Stimulated activated CD4-positive, alpha-beta T cell treated with anti-CD3 and anti-CD28 coated beads, TNF-alpha, amount 100 ng/mL, for 24 hours (primary cell): ENCODE measurements at places on chromosomes 2 and 18.

DNA sequence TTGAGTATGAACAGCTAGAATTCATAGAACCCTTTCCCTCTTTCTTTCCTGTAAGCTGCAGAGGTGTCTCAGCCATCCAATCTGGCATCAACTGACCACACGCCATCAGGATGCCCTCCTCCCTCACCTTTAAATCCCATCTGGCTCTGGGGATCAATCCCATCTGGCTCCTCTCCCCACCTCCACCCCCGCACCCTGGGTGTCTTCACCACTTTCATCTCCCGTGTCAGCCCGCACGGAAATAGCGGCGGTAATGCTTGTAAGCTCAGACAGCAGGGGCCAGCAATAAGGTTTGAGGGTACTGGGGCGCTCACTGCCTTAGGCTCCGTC lies 508 bp upstream of the TUBA4B start:
- DNase-seq = no peak

- no peak for DNase-seq
Measured at GRCh38 chr2:209942936-209943605, 59.4 kb upstream of the RPE start.

DNA sequence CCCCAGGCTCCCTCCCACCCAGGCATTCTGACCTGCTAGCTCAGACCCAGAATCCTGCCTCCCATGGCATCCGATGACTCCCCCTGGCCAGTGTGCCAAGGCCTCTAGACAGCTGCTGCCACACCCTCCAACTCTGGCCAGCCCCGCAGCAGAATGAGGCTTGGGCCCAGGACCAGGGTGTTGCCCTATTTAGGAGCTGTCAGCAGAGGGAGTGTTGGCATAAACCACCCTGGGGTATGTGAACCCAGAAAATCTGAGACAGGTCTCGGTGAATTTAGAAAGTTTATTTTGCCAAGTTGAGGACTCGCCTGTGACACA lies 134.3 kb downstream of the KLHL29 start:
- DNase-seq = no peak

- DNase-seq = no peak
Measured at GRCh38 chr18:32730620-32731091, 42.2 kb downstream of the KLHL14 start.

DNA sequence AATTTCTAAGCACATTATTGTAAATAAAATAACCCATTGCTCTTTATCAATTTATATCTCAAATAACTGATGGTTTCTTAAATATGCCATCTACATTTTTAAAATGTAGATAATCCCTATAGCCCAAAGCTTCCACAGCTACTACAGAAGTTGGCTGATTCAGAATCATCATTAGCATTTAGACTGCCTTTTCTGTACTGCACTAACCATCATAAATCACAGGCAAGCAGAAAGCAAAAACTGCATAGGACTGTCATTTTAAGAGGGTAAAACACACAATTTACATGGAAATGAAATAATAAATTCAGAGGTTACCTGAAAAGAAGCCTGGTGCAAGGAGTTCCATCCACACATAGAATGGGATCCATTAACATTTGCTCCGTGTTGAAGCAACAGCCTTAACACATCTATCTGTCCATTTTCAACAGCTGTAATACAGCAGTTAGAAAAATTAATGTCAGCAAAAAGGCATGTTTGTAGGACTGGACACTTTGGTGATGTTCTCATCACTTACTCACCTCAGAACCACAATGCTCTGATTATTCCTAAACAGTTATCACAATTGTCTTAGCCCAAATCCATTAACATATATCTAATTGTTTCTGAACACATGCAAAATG lies 38.4 kb upstream of the CHAC2 start:
- no peak for DNase-seq

- DNase-seq = no peak
Measured at GRCh38 chr2:200738590-200738989, 73.1 kb upstream of the BZW1 start.

DNA sequence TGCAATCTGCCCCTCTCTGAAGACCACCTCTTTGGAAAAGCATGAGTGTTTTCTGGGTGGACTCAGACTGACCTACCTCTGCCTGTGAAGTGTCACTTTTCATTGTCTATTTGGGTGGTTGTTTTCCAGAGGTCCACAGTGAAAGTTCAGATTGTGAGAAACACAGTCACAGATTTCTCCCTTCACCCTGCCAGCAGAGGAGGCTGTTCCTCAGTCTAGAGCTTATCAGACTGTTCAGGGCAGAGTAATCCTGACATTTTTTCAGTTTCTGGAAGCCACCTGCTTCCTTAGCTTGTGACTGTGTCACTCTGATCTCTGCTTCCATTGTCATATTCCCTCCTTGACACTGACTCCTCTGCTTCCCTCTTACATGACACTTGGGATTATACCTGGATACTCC lies 55.4 kb upstream of the RMP24 start:
- DNase-seq = no peak

- no peak for DNase-seq
Measured at GRCh38 chr18:47868744-47869143, 61.7 kb downstream of the SMAD2 start.

- no peak for DNase-seq
Measured at GRCh38 chr2:160353166-160353565, 140.4 kb downstream of the RBMS1 start.

DNA sequence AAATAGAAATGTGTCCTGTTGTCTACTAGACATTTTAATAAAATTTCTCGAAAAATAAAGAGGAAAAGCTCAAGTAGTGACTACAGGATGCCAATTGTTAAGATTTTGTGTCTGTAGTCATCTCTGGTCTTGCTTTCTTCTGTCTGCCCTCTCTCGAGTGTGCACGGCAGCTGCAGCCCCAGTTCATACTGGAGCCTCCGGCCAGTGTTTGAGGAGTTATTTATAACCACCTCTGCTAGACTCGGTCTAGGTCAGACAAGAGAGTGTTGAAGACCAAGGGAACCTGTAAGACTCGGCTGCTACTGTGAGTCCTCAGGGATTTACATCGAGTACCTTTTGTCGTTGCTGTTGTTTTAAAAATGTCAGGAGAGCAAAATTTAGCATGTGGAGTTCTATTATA lies 810.1 kb upstream of the POU3F3 start:
- DNase-seq = no peak

DNA sequence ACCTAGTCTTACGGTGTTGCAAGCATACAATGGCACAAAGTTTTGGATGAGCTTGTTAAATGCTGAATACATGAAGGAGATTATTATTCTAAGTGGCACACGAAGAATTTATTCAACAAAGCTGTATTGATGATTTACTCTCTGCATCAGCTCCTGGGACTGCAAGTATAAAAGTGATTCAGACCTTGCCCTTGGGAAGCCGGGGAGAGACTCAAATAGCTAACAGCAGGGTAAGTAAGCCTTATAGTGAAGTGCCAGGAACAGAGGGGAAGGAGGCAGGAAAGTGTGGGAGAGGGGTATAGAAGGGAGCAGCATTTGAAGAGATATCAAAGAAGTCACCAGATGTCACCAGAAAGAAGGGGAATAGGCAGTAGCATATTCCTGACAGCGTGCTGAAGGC lies 115.4 kb downstream of the MCFD2 start:
- no peak for DNase-seq

GRCh38 chr2:54546518-54546917 lies 90.4 kb downstream of the SPTBN1 start:
- DNase-seq = no peak

DNA sequence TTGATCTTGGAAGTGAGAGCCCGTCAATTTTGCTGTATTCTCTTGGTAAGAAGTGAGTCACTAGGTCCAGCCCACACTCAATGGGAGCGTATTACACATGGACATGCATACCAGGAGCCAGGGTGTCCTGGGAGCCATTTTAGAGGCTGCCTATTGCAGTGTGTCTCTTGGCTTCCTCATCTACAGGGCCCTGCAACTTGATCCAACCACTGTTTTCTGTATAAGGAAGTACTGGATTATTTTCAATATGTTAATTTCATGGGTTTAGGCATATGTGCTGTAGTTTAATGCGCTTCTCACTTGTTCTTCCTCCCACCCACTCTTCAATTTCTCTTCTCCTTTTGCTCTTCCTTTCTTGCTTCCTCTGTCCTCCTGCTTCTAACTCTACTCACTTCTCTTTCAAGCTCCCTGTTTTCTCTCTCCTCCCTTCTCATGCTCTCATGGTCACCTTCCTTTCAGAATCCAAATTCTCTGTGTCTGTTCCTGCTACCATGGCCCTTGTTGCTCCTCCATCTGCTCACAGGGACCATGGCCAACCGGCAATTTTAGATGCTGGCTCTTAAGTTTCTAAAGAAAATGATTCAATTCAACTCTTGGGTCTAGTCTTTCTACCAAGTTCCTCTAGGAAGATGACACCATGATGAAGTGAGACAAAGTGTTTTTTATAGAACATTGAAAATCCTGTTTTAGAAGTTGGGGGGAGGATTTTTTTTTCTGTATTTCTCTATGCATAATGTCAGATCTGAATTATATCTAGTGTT lies 152.0 kb upstream of the ZEB2 start:
- DNase-seq = no peak

- no peak for DNase-seq
Measured at GRCh38 chr2:239756790-239757760, 268.1 kb downstream of the NDUFA10 start.

- DNase-seq = no peak
Measured at GRCh38 chr2:16218625-16219024, 278.3 kb downstream of the MYCN start.

GRCh38 chr2:241966647-241967466 lies 97.3 kb downstream of the RTP5 start:
- DNase-seq = no peak

DNA sequence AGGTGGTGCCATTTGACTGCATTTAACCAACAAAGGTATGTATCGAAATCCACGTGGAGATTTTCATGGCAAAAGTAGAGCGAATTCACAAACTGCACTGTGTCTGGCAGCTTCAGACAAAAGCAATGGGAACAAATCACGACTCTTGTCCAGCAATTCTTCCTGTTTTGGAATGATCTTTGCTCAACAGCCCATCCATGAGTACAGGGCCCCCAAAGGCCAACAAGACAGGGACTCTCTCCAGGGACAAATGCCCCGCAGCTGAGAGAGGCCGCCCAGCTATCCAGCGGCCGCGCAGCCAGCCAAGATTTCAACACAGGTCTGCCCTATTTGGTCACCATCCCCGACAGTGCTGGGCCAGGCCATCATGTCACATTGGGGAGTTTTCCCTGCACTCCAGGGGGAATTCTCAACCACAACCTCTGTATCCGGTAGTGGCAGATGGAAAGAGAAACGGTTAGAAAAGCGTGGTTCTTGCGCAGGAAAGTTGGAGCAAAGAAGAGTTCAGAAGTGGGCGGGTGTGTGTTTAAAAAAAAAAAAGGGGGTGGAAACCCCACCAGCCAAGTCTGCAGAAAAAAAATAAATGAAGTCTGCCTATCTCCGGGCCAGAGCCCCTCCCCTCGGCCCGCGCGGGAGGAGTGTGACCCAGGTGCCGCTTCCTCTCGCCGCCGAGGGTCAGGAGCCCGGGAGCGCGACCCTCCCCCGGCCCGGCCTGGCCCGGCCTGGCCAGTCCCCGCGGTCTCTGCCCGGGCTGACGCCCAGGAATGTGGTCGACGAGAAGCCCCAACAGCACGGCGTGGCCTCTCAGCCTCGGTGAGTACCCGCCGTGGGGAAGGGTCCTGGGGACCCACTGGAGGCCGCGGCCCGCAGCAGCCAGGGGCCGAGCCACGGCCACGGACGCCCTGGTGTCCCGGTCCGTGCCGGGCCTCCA lies at the start of gene GYPC:
Gene GYPC (plus strand): TSS at position 659 of the 931 bp plus-strand sequence. CDS start 106 bp downstream, at position 765.
- no peak for DNase-seq

- no peak for DNase-seq
Measured at GRCh38 chr2:134276381-134277172, 22.7 kb downstream of the MGAT5 start.

DNA sequence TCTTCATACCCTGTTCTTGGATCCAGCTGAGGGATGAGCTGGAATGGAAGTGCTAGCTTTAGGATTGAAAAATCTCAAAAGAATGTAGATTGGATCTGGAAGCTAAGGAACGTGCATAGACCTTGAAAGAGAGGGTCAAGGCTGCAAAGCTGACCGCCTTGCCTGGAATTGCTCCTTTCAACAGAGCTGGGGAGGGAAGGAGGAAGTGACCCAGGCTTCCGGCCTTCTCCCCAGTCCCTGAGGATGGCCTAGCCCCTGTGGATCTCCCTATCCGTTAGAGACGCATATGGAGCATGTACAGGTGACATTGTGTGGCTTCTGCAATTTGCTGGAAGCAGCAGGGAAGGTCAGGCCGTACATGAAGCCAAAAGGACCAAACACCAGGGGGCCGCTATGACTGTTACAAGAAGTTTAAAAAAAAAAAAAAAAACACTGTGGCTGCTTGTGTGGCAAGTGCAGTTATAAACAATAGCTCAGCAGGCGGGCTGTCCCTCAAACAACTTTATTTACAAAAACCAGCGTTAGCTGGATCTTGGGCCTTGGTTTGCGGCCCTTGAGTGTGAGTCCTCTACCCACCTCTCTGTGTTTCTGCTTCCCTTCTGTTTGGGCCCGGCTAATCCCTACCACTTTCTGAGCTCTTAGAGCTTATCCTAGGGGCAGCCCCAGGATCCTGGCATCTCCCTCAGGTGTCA lies 227.6 kb downstream of the SEPTIN10 start:
- DNase-seq = no peak

GRCh38 chr2:160022162-160022561 lies 40.3 kb downstream of the PLA2R1 start:
- DNase-seq = no peak

DNA sequence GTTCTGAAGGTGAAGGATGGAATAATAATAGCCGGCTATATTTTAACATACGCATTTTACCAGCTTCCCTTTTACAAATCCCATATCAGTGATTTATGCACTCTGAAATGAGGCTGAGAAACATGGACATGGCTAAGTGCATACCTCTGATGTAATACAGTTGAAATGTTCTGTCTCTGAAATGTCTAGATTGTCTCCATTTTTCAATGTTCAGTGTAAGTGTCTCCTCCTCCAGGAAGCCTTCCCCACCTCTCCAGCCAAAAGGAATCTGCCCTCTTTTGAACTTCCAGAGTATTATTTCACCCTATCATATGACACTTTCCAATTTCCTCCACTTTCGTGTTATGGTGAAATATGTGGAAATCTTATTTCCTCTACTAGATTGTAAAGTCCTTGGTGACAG lies 29.5 kb upstream of the ME2 start:
- no peak for DNase-seq

- DNase-seq = no peak
Measured at GRCh38 chr18:37869051-37869450, 303.5 kb upstream of the CELF4 start.
